Hematopoietic multipotent progenitor cell (in vitro differentiated cells): ENCODE measurements at places on chromosomes 4 and X. TPM values are rescaled to one million over a fixed set of nuclear protein-coding genes. Genes with fewer than 3 reads are reported as not detected.
A peak's percentile ranks its signal among the peaks of the same experiment; 100 is the strongest.

The RNF128 gene
- not detected for total RNA-seq

GRCh38 chrX:107504006-107504405, 54.6 kb downstream of the FRMPD3 start:
- DNase-seq: no peak

GRCh38 chr4:119100655-119101054, 35.0 kb upstream of the MYOZ2 start:
- DNase-seq: no peak

DNA sequence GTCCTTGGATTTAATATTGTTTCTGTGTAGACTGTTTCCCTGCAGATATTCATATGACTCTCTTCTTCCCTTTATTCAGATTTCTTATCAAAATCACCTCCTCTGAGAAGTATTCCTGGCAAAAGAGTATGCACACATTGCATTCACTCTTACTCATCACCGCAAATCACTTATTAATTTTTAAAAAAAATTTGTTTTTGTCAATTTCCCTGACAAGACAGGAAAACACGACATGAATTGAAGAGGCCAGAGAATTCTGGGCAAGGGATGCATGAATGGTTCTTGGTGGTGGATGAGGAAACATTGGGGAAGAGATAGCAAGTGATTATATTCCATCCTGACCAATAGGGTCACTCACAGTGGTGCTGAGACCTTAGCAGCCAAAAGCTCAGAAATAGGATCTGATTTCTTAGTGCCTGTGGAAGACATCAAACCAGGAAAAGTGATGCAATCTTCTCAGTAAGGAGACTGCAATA, 522.5 kb upstream of the AGA start:
- no peak for DNase-seq

The MAGEC1 gene
- not detected for total RNA-seq

- DNase-seq: no peak
Measured at GRCh38 chr4:27001398-27002164, 140.9 kb downstream of the STIM2 start.

The GLOD5 gene
- total RNA-seq: 0.27 TPM

The GATA1 gene
- 32.6 TPM for total RNA-seq

The FGF16 gene
- total RNA-seq: 4.0 TPM

The KLB gene
- total RNA-seq: under 0.01 TPM

GRCh38 chr4:102193145-102193544, 152.1 kb downstream of the SLC39A8 start:
- DNase-seq: peak; percentile 50

The DGKK gene
- not detected for total RNA-seq

The GASK1B gene
- total RNA-seq: 3.5 TPM

The CFAP299 gene
- total RNA-seq: 0.27 TPM

GRCh38 chr4:69910016-69910782, 20.7 kb upstream of the CSN1S1 start:
- DNase-seq: no peak

- no peak for DNase-seq
Measured at GRCh38 chrX:103503163-103503852, 16.0 kb downstream of the RAB40A start.

DNA sequence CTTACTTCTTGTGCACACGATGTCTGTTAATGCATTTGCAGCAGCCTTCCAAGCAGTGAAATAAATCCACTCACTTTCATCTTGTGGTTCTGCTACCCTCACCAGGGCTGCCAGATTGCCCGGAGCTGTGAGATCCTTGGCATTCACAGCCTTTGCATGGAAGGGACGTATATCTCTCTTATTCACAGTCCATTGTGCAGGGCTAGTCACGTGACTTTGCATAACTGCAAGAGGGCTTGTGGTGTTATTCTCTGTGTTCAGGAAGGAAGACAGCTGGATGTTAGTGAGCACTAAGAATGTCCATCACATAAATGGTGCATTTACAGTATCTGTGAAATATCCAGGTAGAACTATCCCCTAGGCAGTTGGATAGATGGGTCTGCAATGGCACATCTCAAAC, 96.5 kb upstream of the BEND4 start:
- DNase-seq: no peak

- DNase-seq: peak; percentile 64
Measured at GRCh38 chr4:168153596-168154440, 61.5 kb downstream of the ANXA10 start.

The CTSO gene
- total RNA-seq: 11.0 TPM

- no peak for DNase-seq
Measured at GRCh38 chr4:73853246-73853704, at the start of gene PF4V1. Gene PF4V1, plus strand, starts transcription at chr4:73853296. Its CDS starts 67 bp downstream, at chr4:73853363.

GRCh38 chrX:47169273-47169672, 24.3 kb downstream of the RBM10 start:
- no peak for DNase-seq

DNA sequence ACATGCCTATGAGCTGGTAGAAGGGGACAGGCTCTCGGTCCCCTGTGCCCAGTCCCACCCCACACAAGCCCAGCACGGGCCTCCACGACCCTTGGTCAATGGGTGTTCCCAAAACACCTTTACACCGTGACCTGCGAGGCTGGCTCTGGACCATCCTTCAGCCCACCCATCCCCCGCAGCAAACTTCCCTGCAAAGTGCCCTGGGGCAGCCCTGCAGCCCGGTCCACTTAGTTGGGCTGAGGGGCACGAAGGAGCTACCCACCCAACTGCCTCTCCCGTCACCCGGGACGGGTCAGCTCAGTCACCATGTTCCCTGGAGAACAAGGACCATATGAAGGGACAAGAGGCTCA, 23.4 kb downstream of the WDR1 start:
- DNase-seq: no peak

DNA sequence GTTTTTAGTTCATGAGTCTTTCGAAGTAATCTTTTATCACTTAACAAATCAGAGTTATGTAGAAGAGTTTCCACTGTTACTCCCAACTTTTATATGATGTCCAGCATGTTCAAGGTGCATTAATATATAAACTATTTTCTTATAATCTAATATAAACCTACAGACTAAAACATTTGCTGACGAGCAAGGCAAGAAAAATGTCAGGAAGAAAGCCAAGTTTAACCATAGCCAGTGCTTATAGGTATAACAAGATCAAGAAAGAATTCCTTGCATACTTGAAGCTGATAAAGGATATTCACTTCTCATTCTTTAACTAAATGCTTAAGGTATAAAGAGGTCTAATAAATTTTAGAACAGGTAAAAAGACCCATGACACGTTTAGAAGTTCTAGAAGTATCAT, 167.7 kb downstream of the NPNT start:
- no peak for DNase-seq

- no peak for DNase-seq
Measured at GRCh38 chr4:30413915-30414314, 306.3 kb upstream of the PCDH7 start.

GRCh38 chr4:5870701-5871100, 22.2 kb downstream of the CRMP1 start:
- DNase-seq: peak; percentile 46

The WDR44 gene
- 6.7 TPM for total RNA-seq

GRCh38 chr4:95411371-95412088, 137.2 kb downstream of the UNC5C start:
- no peak for DNase-seq

The SPIN3 gene
- total RNA-seq: 4.0 TPM

The MAGEA8 gene
- not detected for total RNA-seq

The CFAP99 gene
- 0.27 TPM for total RNA-seq
